H9 (cell line): ENCODE measurements at places on chromosomes 1 and 21. TPM values are rescaled to one million over a fixed set of nuclear protein-coding genes. Genes with fewer than 3 reads are reported as not detected.

- DNase-seq = no peak
These were observed 295.7 kb downstream of the SIPA1L2 start for GRCh38 chr1:232334246-232334645.

DNA sequence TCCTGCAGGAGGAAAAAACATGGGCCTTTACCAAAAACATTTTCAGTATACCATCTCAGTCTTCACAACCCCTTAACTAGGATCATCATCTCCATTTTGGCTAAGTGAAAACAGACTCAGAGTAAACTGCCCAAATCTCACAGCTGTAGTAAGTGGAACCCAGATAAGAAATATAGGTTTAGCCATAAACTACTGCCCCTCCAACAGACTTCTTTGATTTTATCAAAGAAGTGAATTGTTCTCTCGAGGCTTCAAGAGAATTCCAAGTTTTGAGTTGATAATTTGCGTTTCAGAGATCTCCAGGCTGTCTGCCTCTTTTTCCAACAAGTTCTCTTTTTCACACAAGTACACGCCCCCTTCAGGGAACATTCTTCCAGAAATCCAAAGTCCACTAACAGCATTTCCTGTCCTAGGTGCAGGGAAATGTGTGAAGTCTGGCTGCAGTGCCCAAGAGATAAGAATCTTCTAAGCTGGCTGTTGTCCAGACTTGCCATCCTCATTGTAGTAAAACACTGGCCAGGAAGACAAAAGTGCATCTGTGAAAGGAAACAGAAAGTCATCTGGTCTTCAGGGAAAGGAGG is 30.8 kb downstream of the RNF19B start:
- DNase-seq = no peak

DNA sequence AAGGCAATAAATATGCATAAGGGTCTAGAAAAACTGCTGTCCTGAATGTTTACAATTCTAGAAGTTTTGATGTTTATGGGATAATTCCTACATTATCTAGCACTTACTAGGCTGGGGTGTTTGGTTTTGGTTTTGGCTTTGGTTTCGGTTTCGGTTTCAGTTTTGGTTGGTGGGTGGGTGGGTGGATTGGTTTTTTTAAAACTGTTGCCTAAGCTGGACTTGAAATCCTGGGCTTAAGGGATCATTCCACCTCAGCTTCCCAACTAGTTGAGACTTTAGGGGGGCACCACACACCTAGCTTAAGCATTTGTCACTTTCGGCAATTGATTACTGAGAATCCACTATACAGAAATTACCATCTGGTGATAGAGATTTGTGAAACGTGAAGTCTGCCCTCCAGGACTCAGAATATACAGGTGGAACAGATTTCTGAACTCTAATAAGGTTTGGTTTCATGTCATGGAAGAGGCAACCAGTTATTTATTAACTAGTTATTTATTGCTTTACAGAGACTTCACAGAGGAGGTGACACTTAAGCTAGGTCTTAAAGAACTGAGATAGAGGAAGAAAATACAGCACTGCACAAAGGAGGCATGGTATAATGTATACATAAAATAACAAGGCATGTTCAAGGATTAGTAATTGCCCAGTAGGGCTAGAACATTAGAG is 69.6 kb downstream of the PIK3R3 start:
- no peak for DNase-seq

The GJA4 gene
- total RNA-seq = 1.4 and 2.1 TPM in 2 replicates

The TTLL7 gene
- 3.4 and 6.6 TPM in 2 replicates for total RNA-seq

The TRAF5 gene
- total RNA-seq = 16.8 and 19.1 TPM in 2 replicates

The COL11A1 gene
- 7.0 and 7.5 TPM in 2 replicates for total RNA-seq

The IVL gene
- not detected in 2 replicates for total RNA-seq
